ENCODE measurements at places on chromosomes 11 and 22.

DNA sequence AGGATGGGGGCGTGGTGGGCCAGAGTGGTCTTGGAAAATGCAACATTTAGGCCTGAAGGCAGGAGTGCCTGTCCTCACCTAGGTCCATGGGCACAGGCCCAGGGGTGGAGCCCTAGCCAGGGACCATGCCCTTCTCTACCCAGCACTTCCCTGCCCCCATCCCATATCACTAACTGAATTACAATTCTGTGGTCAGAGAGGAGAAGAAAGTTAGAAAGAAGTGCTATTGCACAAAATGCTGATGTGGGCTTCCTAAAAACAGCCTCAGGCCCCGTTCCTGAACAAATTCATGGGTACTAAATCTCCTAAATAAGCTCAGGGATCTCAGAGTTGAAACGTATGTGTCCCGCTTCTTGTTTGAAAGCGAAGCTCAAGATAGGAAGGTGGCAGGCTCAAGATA, 3.5 kb upstream of the ASRGL1 start:
- no peak for DNase-seq

DNA sequence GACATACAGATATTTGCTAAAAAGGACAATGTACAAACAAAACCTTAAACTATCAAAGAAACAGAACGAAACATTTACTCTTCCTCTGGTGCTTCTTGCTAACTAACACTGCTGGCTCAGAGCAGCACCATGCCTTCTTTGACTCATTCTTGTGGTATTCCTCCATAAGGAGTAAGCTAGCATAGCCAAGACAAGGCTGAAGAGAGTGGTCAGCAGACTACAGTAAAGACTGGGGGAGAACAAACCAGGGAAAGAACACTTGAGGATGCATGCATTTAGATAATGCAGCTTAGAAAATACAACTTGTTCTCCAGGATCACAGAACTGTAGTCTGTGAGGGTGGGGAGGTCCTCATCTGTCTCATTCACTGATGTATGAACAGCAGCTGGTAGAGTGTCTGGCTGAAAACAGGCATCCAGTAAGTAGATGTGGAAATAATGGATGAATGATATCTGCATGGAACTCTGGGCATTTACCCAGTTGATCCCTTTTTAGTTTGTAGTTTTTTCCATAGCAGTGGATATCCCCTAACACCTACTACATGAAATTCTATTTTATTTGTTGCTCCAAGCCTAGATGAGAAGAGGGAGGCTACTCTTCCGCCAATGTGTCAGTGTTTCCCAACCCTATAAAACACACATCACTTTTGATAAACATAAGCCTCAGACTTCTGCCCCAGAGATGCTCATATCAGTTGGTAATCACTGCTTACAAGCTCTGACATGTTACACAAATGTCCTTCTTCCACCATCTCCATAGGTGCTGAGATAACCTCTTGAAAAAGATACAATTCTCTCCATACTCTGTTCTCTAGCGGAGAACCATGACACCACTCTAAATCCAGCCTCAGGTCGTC, 7.3 kb downstream of the SNX19 start:
- no peak for DNase-seq

- no peak for DNase-seq
Measured at GRCh38 chr11:74860743-74861142, 88.1 kb downstream of the XRRA1 start.

DNA sequence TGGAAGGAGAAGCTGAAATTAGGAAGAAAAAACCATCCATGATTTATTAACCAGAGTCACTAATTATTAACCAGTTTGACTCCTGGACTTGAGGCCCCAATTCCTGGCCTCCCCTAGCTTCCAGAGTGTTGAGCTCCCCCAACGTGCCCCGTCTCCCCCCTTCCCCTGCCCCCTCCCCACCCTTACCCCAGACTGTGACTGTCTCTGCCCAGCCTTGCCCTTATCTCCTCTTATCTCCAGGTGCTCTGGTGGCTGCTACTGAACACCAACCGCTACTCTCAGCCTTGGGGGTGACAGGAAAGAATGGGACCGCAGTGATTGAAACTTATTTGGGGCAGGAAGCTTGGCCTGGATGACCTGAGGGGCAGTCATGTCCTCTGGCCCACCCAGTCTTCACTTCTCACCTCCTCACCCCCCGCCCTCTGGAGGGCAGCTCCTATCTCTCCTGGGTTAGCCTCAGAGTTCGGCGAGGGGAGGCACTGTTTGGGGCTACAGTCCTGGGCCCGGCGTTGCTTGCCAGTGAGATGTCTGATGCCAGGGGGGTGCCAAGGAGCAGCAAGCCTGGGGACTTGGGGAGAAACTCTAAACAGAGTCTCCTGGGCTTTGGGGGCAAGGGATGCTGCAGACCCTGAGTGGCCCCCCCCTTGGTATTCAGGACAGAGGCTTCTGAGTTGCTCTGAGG, 15.5 kb downstream of the NECTIN1 start:
- no peak for DNase-seq

- no peak for DNase-seq
Measured at GRCh38 chr11:60504219-60504905, 10.8 kb upstream of the MS4A13 start.

DNA sequence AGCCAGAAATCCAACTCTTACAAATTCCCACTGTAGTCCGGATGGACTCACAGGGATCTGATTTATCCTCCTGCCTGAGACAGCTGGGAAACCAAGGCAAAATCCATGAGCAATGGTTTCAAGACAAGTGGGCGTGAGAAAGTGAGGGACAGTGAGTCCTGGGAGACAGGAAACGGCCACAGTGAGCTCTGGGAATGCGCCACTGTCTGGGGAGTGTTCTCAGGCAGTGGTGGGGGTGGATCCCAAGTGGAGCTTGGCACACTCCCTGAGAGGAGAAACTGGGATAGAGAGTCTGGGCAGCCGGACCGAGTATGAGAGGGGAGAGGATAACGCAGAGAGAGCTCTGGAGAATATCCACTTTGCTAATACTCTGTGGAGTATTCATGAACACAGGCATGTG, 9.8 kb downstream of the IL17REL start:
- DNase-seq: no peak
